ENCODE measurements at places on chromosomes 12 and 14.

- no peak for ATAC-seq
Observed at GRCh38 chr12:52251367-52252051, 18.5 kb downstream of the KRT7 start.

GRCh38 chr14:86961106-86961716 lies 1031.8 kb downstream of the GALC start:
- no peak for ATAC-seq

GRCh38 chr12:16499611-16500010 lies 106.4 kb downstream of the LMO3 start:
- no peak for ATAC-seq

GRCh38 chr14:95522116-95522515 lies 5.7 kb upstream of the SYNE3 start:
- no peak for ATAC-seq

GRCh38 chr12:67288561-67288960 lies 19.4 kb downstream of the CAND1 start:
- ATAC-seq, result no peak

GRCh38 chr14:60723116-60723906 lies 840 bp downstream of the SIX4 start:
- ATAC-seq, result peak; percentile 33

- ATAC-seq, result no peak
Observed at GRCh38 chr12:71442567-71442931, 3.0 kb downstream of the LGR5 start.

- ATAC-seq, result no peak
Observed at GRCh38 chr12:5650829-5651461, 219.0 kb downstream of the NTF3 start.

GRCh38 chr12:110688446-110689280 lies at the start of gene HVCN1:
Gene HVCN1, minus strand, starts transcription at chr12:110689115. Its CDS starts 5,870 bp downstream, at chr12:110683245.
- peak; percentile 74 for ATAC-seq

DNA sequence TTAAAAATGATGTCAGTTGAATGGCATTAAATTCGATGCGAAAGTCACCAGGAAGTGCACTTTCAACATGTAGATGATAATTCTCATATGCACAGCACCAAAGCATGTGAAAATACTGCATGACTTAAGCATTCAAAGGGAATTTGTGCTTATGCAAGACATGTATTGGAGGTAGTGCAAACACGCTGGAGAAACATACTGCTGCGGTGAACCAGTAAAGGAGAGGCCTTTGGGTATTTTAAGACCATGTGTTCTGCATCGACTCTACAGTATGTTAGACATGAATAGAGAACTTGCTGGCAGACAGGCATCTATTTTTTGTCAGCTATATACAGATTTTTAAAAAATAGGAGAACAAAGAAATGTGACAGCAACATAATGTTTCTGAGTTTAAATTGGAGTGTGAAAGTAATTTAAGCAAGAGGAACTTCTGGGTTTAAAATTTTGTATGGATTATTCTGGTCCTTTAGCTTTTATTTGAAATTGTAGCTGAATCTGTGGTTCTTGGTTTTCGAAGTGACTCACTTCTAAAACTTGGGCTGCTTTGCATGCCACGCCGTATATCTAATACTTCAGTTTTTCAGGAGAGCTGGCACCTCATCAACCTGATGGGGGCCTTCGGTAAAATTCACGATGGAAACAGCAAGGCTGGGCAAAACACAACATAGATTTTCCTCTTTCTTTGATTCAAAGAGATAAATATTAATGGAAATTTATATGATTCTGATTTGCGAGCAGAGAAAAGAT lies 408.7 kb downstream of the APAF1 start:
- no peak for ATAC-seq
